ENCODE measurements at places on chromosomes 2 and 18.

GRCh38 chr18:74454279-74454751, 2.8 kb downstream of the DIPK1C start:
- no peak for DNase-seq

DNA sequence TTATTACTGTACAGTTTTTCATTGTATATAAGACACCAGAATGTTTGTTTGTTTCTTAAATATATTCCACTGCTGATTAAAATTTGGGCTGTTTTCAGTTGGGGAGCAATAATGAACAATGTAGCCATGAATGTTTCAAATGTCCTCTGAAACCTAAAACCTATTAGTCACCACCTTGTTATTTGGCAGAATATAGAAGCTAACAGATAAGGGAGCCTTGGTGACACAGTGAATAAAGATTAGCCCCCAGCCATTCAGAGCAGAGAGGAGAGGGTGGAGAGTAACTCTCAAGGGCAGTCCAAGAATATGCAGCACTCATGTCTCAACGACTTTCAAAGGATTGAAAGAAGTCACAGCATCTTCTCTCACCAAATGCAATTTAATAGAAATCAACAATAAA, 43.1 kb upstream of the ATP8B1 start:
- DNase-seq: no peak

DNA sequence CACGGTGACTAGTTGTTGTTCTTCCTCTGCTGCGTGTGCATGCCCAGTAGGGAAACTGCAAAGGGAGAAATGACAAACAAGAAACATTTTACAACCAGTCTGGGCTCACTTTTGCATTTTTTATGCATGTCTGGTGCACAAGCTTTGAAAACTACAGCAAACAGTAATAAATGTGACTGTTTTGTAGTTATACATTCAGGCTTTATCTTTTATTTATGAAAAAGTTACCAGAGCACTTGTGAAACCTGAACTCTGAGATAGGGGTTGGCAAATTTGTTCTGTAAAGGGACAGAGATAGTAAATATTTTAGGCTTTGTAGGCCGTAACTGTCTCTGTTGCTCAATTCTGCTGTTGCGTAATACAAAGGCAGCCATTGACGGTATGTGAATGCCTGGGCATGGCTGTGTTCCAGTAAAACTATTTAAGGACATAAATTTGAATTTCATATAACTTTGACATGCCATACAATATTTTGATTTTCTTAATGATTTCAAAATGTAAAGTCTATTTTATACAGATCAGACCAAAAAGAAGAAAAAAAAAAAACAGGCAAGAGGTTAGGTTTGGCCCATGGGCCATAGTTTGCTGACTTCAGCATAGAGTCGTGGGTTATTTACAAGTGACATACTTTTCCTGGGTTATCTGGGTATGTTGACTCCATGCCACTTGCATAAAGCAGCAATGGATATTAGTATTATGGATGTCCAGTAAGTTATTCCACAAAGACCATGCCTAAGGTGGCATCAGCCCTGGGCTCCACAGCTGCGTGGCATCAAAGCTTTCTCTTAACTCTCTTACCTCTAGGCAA, 53.6 kb upstream of the EML6 start:
- no peak for DNase-seq

- no peak for DNase-seq
These were observed 6.8 kb downstream of the MGAT5 start for GRCh38 chr2:134260713-134261112.

- no peak for DNase-seq
These were observed 185.4 kb downstream of the SNTG2 start for GRCh38 chr2:1136067-1136466.

GRCh38 chr2:8538931-8539621, 142.8 kb upstream of the ID2 start:
- DNase-seq: no peak

GRCh38 chr2:135980434-135981079, 4.9 kb downstream of the DARS1 start:
- no peak for DNase-seq

DNA sequence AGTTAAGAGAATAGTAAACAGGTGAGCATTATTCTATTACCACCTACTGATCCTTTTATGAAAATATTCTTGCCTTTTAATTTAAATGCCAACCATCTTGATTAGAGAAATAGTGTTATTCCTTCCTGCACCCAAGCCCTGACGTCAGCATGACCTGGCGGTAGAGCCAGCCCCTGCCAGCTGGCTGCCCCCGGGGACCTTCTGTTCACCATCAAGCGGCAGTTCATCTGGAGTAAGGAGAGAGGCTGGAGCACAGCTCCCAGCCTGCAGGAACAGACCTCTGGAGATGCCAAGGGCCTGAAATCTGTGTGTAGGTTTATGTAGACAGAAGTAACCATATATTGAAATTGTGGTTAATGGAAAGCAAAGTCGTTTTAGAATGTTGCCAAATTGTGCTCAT, 171.8 kb downstream of the GBX2 start:
- DNase-seq: no peak

GRCh38 chr2:45004562-45005191, 4.6 kb downstream of the SIX2 start:
- DNase-seq: no peak

DNA sequence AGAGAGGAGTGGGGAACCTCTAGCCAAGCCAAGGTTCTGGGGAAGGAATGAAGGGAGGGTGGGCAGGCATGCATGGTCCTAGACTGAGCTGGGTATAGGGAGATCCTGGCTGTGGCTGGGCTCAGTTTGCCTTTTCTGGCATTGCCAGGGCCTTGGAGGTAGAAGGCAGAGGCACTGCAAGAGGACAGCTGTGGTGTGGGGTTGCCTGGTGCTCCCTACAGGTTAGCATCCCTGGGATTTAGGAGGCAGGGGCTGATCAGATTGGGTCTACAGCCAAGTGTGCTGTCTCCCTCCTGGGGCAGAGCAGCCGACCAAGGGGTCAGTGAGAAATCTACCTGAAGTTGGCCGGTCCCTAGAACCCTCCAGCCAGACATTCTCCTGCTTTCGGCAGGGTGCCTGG, 15.9 kb downstream of the ABCG8 start:
- no peak for DNase-seq

DNA sequence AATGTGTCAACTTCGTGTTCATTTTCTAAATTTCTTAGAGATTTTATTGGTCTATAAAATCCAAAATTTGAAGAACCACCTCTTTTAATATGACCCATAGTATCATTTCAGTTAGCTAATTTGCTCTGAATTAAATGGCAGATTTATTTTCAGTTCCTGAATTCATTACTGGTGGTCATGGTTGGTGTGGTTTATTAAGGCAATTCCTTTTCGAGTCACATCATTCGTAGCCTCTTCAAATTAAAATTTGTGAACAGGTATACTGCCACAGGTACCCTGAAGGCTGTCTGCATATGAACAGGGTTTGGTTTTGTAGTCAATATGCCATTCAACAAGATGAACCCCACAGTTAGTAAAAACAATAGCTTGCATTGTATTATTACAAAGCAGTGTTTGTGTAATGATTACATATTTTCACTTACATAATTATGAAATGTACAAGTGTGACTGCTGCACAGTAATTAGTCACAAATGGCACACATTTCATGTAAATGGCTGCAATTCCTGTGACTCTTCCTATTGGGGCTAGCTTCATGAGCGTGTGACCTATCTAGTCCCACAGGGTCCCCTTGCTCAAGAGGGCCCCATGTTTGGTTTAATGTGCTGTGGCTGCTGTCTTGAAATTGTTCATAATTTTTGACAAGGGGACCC, 48.9 kb downstream of the CDC42EP3 start:
- no peak for DNase-seq

DNA sequence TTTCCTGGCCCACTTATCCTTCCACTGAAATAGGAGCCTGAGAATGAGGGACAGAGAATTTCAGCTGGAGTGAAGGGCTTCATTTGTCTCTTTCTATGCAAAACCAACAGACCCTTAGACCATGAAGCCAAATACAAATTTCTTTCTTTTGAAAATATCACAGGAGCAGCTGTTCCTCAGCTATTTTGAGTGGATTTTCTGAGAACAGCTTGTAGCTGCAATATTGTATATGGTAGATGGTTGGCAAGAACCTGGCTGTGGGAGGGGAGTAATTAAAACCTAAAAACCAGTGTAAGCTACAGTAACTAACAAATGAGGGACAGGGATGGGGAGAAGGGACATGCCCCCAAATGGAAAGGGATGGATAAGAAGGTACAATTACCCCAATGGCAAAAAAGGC, 350.3 kb upstream of the CDH20 start:
- no peak for DNase-seq

- no peak for DNase-seq
These were observed 26.2 kb downstream of the LBH start for GRCh38 chr2:30257266-30258214.

GRCh38 chr2:76826691-76827090, 695.5 kb downstream of the LRRTM4 start:
- no peak for DNase-seq

DNA sequence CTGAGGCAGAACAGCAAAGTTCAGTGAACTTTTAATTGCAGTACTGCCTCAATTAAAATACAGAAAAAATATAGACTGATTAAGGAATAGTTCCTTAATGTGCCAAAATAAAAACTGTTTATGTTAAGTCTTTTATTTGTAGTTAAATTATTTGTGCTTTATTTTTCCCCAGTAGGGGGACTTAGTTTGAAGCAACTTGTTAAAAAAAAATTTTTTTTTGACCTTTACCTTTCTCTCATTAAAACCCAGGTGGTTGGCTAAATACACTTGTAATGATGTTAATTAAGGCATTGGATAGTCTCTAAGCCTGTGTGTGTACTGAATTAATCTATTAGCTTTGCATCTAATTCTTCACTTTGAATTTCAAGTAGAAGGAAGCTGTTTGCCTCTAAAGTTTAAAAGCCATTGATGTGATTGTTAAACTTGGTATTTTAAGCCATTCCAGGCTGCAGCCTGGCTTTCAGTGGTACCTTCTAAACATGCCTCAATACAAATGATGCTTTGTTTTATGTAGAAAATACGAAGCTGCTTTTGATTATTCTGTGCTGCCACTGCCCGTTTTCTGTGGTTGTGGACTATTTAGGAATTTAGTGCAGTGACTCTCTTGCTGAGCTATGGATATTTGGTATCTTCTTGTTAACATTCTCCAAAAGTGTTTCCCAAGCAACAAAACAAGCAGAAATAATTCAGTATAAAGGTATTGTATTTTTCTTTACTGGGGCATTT, 102.9 kb downstream of the TANC1 start:
- no peak for DNase-seq
